ENCODE measurements at places on chromosomes 3 and 15. TPM values are rescaled to one million over a fixed set of nuclear protein-coding genes. Genes with fewer than 3 reads are reported as not detected.

DNA sequence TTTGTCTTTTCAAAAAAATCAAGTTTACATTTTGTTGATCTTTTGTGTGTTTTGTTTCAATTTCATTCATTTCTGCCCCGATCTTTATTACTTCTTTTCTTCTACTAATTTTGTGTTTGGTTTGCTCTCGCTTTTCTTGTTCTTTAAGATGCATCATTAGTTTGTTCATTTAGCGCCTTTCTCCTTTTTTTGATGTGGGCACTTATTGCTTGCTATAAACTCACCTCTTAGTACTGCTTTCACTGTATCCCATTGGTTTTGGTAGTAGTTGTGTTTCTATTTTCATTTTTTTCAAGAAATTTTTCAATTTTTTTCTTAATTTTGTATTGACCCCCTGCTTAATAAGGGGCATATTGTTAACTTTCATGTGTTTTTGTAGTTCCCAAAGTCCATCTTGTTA is 34.4 kb downstream of the PRKCI start:
- H3K4me1 ChIP-seq: no peaks in the 10 kb centered on the region
- H3K36me3 ChIP-seq: no peaks in the 10 kb centered on the region
- no peak for DNase-seq

DNA sequence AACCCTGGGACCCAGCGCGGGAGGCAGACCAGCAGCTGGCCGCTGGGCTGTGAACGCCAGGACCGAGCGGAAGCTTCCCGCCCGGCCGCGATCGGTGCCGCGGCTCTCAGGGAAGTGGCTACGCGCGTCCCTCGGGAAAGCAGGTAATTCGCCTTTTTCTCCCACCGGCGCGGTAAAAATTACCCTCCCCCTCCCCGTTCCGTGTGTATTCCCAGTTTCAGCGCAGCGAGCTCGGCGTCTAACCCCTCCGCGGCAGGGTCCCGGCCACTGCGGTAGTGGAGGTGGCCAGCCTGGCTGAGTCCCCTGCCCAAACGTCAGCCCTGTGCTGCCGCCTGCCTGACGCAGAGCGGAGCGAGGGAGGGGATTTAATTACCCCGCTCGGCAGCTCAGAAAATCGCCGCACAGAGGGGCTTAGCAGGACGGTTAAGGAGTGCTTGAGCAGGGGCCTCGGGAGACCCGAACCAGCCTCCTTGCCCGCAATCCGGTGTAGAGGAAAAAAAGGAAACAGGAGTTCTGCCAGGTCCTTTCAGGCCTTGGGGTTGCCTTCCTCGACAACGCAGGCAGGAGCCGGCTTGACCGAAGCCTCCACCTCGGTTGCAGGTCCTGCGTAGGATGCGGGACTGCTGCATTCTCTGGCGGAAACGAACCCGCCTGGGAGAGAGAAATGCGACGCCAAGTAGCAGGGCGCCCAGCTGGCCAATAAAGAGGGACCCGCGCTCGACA is 2.9 kb downstream of the GATA2 start:
- peak; percentile 33 for DNase-seq
- H3K27ac ChIP-seq: no peak overlapping the region

Gene ACTR8
- total RNA-seq: 31.4 TPM

DNA sequence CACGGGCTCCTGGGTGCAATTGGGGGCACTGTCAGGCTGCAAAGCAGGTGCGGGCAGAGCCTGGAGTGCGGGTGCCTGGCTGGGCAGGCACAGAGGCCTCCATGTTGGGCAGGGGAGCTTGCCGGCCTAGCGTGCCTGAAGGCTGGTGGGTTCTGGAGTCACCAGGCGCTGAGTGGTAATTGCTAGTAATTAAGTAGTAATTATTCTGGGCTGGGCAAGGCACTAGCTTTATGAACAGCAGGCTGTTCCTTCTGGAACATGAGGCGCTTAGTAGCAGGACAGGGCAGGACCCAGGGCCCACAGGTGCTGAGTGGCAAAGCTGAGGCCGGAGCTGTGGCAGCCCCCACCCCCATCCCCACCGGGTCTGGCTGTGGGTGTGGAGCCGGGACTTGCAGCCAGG is 25.3 kb downstream of the PLXNA1 start:
- H3K36me3 ChIP-seq: no peaks in the 10 kb centered on the region
- DNase-seq: no peak

GRCh38 chr3:73502609-73503583 is 121.8 kb downstream of the PDZRN3 start:
- peaks cover 7% of the 10 kb centered on the region for H3K4me1 ChIP-seq
- H3K27me3 ChIP-seq: no peaks in the 10 kb centered on the region

DNA sequence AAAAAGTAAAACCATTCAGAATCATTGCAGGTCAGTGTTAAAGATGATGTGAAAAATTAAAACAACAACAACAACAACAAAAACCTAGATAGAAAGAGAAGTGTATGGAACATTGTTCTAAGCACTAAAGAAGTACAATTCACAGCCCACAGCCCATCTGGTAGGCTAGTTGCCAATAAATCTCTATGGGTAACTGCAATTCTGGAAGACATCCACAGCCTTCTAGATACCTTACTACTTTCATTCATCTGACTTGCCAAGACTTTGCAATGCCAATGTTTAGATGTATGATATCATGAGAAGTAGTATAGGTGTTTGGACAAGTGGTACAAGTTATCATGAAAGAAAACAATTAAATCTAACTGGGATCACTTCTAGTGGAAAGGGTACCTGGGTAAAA is 198.6 kb downstream of the VGLL3 start:
- no peaks in the 10 kb centered on the region for H3K4me1 ChIP-seq
- no peak overlapping the region for H3K27ac ChIP-seq
- no peaks in the 10 kb centered on the region for H3K27me3 ChIP-seq
- H3K36me3 ChIP-seq: no peaks in the 10 kb centered on the region
- DNase-seq: no peak

DNA sequence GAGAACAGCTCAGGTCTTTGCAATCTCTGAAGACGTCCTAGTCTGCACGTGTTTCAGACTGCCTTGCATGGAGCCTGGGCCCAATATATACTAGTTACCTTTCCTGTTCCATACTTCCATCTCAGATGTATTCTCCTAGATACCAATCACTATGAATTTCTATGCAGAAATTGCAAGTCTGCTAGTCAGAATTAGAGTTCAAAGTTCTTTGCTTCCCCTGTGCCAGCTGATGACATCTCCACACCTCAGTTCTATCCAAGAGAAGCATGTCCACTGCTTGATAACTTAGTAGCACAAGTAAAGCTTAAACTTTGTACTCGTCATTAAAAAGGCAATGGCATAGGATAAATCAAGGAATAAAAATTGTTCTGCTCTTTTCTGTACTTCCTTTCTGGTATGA is 133.6 kb upstream of the PLXND1 start:
- no peak for DNase-seq
- no peak overlapping the region for H3K4me3 ChIP-seq
- no peaks in the 10 kb centered on the region for H3K36me3 ChIP-seq
- no peak overlapping the region for H3K27ac ChIP-seq

GRCh38 chr3:185519021-185519420 is 20.2 kb upstream of the TMEM41A start:
- DNase-seq: no peak
- H3K4me3 ChIP-seq: no peak overlapping the region
- no peaks in the 10 kb centered on the region for H3K36me3 ChIP-seq
- H3K27ac ChIP-seq: no peak overlapping the region
- H3K4me1 ChIP-seq: no peaks in the 10 kb centered on the region
- H3K27me3 ChIP-seq: no peaks in the 10 kb centered on the region

Gene KBTBD8
- total RNA-seq: 5.0 TPM

DNA sequence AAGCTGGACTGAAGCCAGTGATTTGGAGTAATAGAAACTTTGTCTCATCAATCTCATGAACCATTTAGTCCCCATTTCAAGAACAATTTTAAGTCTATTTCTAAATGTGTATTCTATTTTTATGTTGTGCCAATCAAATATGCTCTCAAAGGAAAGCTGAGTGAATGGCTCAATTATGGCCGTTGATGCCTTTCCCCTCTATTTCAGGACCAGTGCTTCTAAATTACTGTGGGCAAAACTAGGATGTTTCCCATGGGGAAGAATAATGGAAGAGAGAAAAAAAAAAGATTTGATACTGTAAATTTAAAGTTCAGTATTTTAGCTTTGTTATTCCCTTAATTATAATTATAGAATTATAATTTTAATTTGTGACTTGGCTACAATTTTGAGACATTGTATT is 110.1 kb downstream of the CADM2 start:
- H3K27ac ChIP-seq: no peak overlapping the region
- no peaks in the 10 kb centered on the region for H3K27me3 ChIP-seq
- no peak for DNase-seq
- no peaks in the 10 kb centered on the region for H3K36me3 ChIP-seq
- H3K4me3 ChIP-seq: no peak overlapping the region

DNA sequence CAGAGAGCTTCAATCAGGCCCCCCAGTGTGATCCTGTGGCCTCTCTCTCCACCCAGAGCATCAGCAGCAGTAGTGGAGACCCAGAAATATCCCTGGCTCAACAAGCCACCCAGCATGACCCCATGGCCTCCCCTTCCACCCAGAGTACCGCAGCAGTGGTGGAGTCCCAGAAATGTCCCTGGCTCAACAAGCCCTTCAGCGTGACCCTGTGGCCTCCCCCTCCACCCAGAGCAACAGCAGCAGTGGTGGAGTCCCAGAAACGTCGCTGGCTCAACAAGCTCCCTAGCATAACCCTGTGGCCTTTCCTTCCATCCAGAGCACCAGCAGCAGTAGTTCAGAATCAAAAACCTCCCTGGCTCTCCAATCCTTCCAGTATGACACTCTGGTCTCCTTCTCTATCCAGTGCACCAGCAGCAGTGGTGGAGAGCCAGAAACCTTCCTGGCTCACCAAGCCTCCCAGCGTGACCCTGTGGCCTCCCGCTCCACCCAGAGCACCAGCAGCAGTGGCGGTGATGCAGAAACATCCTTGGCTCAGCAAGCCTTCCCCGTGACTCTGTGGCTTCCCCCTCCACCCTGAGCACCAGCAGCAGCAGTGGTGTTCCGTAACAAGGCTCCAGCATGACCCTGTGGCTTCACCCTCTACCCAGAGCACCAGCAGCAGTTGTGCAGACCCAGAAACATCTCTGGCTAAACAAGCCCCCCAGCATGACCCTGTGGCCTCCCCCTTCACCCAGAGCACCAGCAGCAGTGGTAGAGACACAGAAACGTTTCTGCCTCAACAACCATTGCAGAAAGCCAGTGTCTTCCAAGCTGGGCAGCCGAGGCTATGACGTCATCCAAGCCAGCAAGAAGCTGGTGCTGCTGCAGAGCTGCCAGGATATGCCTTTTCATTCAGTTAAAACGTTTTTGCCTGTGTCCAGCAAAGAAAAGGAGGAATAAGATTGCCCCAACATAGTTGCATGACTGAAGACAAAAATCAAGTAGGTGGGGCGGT is 61.3 kb upstream of the TAMM41 start:
- no peak overlapping the region for H3K27ac ChIP-seq
- no peaks in the 10 kb centered on the region for H3K27me3 ChIP-seq
- DNase-seq: no peak
- no peaks in the 10 kb centered on the region for H3K36me3 ChIP-seq

DNA sequence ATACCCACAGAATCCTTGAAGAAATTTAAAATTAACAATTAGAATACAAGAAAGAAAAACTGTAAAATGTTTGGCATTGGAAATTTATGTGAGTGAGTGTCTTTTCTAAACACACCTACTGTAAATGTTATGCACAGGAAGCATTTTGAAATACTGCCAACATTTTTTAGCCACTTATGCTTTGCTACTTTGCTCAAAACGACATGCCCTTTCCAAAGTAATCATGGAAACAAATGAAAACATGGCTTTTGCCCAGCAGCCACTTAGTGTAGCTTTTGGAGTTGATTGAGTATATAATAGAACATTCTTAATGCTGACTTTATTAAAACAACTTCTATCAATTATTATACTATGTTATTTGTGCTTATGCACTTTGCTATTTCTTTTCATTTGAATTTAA is 823.0 kb downstream of the CADM2 start:
- H3K36me3 ChIP-seq: no peaks in the 10 kb centered on the region
- no peaks in the 10 kb centered on the region for H3K4me1 ChIP-seq
- no peak overlapping the region for H3K4me3 ChIP-seq
- H3K27me3 ChIP-seq: no peaks in the 10 kb centered on the region

DNA sequence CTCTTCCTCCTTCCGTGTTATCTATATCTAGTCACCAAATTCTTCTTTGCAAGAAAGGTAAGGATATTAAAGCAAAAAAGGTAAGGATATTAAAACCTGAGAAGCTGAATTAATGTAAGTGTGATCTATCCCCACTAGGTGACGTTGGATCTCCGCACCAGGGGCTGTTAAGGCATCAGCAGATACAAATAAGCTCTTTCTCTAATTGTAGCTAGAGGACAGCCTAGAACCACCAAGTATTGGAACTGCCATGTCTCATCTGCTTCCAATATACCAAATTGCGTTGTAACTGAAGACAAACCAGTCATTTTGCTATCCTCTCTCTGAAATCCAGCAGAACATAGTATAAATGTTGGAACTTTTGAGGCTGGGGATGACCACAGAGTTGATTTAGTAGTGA is 471.2 kb upstream of the TGFBR2 start:
- H3K27ac ChIP-seq: no peak overlapping the region
- no peaks in the 10 kb centered on the region for H3K36me3 ChIP-seq
- no peaks in the 10 kb centered on the region for H3K4me1 ChIP-seq
- no peak overlapping the region for H3K4me3 ChIP-seq
- H3K27me3 ChIP-seq: no peaks in the 10 kb centered on the region

- no peak for DNase-seq
- no peak overlapping the region for H3K27ac ChIP-seq
- no peaks in the 10 kb centered on the region for H3K4me1 ChIP-seq
- H3K27me3 ChIP-seq: no peaks in the 10 kb centered on the region
- no peaks in the 10 kb centered on the region for H3K36me3 ChIP-seq
- H3K4me3 ChIP-seq: no peak overlapping the region
Observed at GRCh38 chr15:80151148-80151547, 1.7 kb upstream of the FAH start.

GRCh38 chr3:112460519-112461195 is 38.6 kb downstream of the BTLA start:
- DNase-seq: no peak
- no peaks in the 10 kb centered on the region for H3K36me3 ChIP-seq
- no peaks in the 10 kb centered on the region for H3K4me1 ChIP-seq
- H3K27me3 ChIP-seq: no peaks in the 10 kb centered on the region
- H3K27ac ChIP-seq: no peak overlapping the region

Gene GHSR
- not detected for total RNA-seq

Gene P2RY14
- 1.7 TPM for total RNA-seq

DNA sequence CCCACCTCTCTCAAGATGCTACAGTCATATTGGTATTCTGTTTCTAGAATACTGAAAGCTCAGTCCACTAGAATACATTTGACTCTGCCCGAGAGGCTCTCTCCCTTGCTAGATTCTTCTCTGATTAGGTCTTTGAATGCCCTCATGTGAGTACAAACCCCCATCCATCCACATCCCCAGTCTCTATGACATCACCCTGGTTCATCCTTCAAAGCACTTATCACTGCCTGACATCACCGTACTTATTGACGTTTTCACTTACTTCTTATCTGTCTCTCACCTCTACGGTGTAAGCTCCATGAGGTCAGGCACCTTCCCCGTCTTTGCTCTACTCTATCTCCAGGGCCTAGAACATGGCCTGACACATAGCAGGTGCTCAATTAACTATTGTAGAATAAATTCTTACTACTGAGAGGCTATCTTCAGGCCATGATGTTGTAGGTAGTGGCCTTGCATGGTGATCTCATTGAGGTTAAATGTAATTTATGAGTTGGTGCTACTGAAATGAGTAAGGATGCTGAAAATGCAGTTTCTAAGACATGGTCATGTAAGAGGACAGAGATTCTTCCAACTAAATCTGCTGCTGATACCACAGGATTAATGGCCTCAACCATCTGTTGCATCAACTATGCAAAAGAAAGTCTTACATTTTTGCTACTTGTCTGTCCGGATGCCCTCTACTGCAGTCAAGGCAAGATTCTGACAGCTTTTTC is 26.8 kb downstream of the EOGT start:
- no peaks in the 10 kb centered on the region for H3K27me3 ChIP-seq
- H3K27ac ChIP-seq: no peak overlapping the region
- no peak overlapping the region for H3K4me3 ChIP-seq

Gene MESP2
- 0.45 TPM for total RNA-seq

Gene KPNA1
- 47.4 TPM for total RNA-seq

Gene SLTM
- 62.6 TPM for total RNA-seq

Gene MAP1A
- total RNA-seq: 1.9 TPM

Measured in colonic mucosa (tissue), 4 donors.